ENCODE measurements at places on chromosomes 12 and 14. TPM values are rescaled to one million over a fixed set of nuclear protein-coding genes. Genes with fewer than 3 reads are reported as not detected.

- no peaks in the 10 kb centered on the region for H3K27me3 ChIP-seq
- no peaks in the 10 kb centered on the region for H3K36me3 ChIP-seq
- no peak overlapping the region for H3K27ac ChIP-seq
- DNase-seq, result no peak
- no peaks in the 10 kb centered on the region for H3K4me1 ChIP-seq
These were observed 28.3 kb downstream of the PHLDA1 start for GRCh38 chr12:76003355-76003638.

DNA sequence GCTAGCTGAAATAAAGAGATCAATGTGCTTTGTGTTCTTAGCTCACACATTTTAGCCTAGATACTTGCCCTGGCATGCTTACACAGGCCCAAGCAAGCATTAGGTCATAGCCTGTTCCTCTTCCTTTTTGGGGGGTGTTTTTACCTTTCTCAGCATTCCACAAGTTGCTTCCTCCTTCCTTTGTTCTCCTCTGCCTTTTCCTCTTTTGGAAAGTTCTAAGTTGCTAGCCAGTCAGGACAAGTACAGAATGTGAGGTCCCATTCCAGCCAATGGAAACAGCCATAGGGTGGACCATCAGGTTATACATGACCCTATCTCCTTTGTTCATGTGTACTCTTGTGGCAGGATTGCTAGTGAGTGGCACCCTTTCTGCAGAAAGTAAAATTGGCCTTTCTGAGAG lies 154.9 kb downstream of the RASSF9 start:
- H3K27me3 ChIP-seq, result no peaks in the 10 kb centered on the region
- H3K4me3 ChIP-seq, result no peak overlapping the region
- DNase-seq, result no peak
- no peak overlapping the region for H3K27ac ChIP-seq

DNA sequence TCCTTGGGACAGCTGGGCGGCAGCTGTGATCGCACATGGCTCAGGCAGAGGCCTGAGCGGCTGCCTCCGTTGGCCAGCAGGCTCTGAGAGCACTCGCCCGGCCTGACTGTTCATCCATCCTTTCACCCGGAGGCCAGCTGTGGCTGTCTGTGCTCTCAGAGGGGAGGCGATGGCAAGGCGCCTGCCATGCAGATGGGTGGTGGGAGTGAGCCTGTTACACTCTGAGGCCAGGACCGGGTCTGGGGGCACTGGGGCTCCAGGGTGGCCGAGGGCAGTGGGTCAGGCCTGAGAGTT lies 292.3 kb downstream of the TMEM121 start:
- no peaks in the 10 kb centered on the region for H3K4me1 ChIP-seq
- no peak for DNase-seq
- no peaks in the 10 kb centered on the region for H3K36me3 ChIP-seq
- no peak overlapping the region for H3K27ac ChIP-seq

DNA sequence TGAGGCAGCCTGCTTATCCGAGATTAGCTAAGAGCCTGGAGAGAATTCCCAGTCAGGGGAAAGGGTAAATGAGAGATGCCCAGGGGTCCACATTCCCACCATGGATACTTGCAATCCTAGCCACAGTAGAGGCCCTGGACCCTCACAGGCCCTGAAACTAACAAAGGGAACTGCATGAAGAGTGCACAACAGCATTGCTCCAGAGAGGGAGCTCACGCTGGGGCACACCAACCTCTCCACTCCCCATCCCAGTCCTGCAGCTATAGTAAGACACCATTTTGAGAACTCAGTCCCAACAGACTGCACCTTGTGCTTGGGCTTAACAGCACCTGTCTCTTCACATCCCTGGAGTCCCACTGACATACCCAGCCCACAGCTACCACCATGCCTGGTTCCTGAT lies 30.5 kb downstream of the CEP83 start:
- no peak overlapping the region for H3K4me3 ChIP-seq
- no peak overlapping the region for H3K27ac ChIP-seq
- H3K36me3 ChIP-seq, result no peaks in the 10 kb centered on the region
- peaks cover 28% of the 10 kb centered on the region for H3K4me1 ChIP-seq
- no peaks in the 10 kb centered on the region for H3K27me3 ChIP-seq

DNA sequence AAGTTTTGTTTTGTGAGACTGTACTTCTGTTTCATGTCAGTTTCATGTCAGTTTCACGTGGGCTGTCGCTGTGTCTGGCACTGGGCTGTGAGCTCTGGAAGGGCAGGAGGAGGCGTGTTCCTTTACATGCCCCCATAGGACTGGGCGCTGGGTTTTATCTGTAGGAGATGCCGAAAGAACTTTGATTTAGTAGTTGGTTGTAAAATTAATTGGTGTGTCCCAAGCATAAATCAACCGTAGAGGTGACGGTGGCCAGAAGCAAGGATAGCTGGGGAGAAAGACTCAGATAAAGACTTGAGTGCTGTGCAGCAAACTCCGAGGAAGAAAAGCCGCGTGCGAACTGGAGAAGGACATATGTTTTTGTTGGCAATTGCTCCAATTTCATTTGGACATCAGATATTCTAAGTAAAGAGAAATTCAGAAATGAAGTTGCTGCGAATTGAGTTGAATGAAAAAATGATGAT lies 182.5 kb downstream of the VRK1 start:
- no peak overlapping the region for H3K4me3 ChIP-seq
- H3K27me3 ChIP-seq, result no peaks in the 10 kb centered on the region
- H3K27ac ChIP-seq, result no peak overlapping the region
- no peaks in the 10 kb centered on the region for H3K4me1 ChIP-seq
- no peak for DNase-seq
- no peaks in the 10 kb centered on the region for H3K36me3 ChIP-seq

DNA sequence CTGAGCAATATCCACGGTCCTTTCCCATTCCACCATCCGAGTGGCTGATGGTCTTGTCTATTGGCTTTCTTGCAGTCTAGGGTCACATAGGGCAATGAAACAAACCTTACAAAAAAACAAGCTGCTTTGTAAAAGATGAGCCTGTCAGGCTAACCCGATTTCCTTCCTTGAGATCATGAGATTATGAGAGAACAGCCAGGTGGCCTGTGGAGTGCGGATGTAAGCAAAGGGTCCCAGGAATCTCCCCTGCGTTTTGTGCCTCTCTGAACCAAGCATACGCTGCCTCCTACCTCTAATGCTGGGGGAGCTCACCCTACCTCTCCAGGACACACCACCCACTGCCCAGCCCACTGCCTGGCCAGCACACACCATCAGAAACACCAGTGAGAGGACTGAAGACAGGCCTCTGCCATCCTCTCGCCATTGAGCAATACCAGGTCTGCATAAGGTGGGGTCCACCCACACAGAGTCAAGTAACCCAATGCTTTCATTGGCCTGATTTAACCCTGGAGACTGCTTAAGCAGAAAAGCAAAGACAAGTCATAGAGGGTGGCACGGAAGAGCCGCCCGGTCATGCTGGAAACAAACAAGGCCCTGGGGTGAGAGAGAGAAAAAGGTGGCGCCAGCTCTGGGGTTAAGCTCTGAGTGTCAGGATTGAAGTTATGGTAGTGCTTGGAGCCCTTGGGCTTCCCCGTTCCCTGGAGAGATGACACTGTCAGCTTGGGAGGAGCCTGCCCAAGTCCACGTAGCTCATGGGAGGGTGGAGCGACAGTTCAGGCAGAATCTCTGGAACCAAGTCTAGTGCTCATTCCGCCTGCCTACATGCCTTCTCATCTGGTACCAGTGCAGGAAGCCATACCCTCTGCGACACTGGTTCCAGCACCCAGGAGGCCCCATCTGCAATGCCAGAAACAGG lies 46.6 kb downstream of the CALM1 start:
- DNase-seq, result no peak
- no peak overlapping the region for H3K4me3 ChIP-seq
- H3K36me3 ChIP-seq, result no peaks in the 10 kb centered on the region

- no peaks in the 10 kb centered on the region for H3K4me1 ChIP-seq
- no peaks in the 10 kb centered on the region for H3K36me3 ChIP-seq
- H3K27me3 ChIP-seq, result no peaks in the 10 kb centered on the region
- H3K27ac ChIP-seq, result no peak overlapping the region
These were observed 26.8 kb downstream of the FLVCR2 start for GRCh38 chr14:75604979-75605851.

DNA sequence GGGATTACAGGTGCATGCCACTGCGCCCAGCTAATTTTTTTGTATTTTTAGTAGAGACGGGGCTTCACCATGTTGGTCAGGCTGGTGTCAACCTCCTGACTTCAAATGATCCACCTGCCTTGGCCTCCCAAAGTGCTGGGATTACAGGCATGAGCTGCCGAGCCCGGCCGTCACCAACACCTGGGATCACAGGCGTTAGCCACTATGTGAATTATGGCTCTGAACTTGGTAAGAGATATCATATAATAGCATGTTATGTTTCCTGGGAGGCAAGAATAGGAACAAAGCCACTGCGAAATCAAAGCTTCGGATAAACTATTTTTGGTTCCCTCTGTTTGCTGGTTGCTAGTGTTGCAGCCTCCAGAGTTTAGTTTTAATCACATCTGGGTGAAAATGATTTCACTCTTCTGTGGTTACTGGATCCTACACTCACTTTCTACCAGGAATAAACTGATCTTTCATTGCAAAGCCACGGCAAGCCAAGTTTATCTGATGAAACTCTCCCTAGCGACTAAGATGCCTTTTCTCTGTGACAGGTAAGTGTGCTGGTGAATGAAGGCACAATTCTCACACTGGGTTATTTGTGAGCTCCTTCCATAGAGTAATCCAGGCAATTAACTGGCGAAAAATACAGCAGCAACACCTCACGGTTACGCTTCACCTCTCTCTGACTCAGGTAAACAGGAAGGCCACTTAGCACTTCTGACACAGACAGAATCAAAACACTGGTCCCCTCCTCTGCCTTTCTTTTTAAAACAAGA lies 16.7 kb downstream of the SNRNP35 start:
- H3K36me3 ChIP-seq, result no peaks in the 10 kb centered on the region
- DNase-seq, result no peak
- no peak overlapping the region for H3K4me3 ChIP-seq
- H3K4me1 ChIP-seq, result no peaks in the 10 kb centered on the region
- no peak overlapping the region for H3K27ac ChIP-seq

DNA sequence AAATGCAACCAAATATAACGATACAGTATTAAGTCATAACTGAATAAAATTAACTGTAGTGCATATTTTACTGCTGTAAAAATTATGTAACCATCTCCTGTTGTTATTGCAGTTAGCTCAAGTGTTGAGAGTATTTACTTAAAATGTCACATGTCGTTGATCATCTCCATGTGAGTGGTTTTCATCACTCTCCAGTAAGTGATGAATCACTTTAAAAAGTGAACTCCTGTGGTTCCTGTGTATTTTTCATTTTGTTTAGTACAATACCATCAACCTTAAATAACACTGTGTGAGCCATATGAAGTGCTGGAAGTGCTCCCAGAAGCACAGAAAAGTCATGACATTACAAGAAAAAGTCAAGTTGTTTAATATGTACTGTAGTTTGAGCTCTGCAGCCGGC lies 104.7 kb upstream of the SLCO1B1 start:
- no peaks in the 10 kb centered on the region for H3K27me3 ChIP-seq
- no peak overlapping the region for H3K4me3 ChIP-seq
- H3K36me3 ChIP-seq, result no peaks in the 10 kb centered on the region

GRCh38 chr12:64894827-64895475 lies 70.5 kb downstream of the TBC1D30 start:
- no peak overlapping the region for H3K27ac ChIP-seq
- no peaks in the 10 kb centered on the region for H3K27me3 ChIP-seq
- H3K4me1 ChIP-seq, result no peaks in the 10 kb centered on the region
- no peak for DNase-seq
- H3K4me3 ChIP-seq, result no peak overlapping the region

GRCh38 chr12:52969828-52970569 lies 21.1 kb downstream of the KRT18 start:
- H3K4me1 ChIP-seq, result peaks cover 13% of the 10 kb centered on the region
- no peak overlapping the region for H3K4me3 ChIP-seq
- peak; percentile 81 for DNase-seq
- no peaks in the 10 kb centered on the region for H3K36me3 ChIP-seq

DNA sequence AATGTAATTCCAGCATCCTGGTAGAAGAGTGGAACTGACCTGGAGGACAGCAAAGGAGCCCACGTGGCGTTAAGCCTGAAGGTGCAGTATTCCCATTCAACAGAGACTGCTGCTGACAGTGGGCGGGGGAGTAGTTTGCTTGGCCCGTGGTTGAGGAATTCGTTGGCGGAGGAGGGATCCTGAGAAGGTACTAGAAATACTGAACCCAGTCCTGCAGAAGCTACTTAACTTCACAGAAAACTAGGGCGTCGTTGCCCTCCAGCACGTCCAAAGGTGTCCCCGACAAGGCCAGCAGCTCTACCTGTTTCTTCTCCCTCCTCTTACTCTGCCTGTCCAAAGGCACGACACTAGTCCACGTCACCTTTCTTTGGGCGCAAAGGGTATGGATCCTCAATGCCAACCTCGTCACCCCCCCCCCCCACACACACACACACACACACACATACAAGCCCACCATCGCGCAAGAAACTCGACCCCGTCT lies 303 bp downstream of the PUS7L start:
- peak overlapping the region; percentile 65 for H3K4me3 ChIP-seq
- no peak overlapping the region for H3K27ac ChIP-seq
- H3K4me1 ChIP-seq, result peaks cover 30% of the 10 kb centered on the region
- no peaks in the 10 kb centered on the region for H3K27me3 ChIP-seq
- no peaks in the 10 kb centered on the region for H3K36me3 ChIP-seq

DNA sequence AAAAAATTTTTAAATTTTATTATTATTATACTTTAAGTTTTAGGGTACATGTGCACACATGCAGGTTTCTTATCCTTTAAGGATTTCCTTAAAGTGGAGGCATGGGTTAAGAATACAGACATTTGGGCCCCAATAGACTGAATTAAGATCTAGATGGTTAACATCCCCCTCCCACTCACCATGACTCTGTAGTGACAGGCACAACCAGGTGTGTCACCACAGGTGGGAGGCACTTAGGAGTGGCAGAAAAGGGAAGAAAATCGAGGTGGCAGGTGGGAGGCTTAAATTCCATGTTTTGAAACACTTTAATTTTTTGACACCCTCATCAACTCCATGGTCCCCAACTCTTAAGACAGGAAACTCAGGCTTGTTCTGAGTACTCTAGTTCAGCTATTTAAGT lies 37.6 kb upstream of the GRIP1 start:
- H3K36me3 ChIP-seq, result no peaks in the 10 kb centered on the region
- no peaks in the 10 kb centered on the region for H3K27me3 ChIP-seq
- no peak overlapping the region for H3K4me3 ChIP-seq
- no peak for DNase-seq

The CLEC4D gene
- not detected for total RNA-seq

The PLEKHH1 gene
- 24.6 TPM for total RNA-seq

The ARHGAP5 gene
- total RNA-seq, result 55.9 TPM

The LTBR gene
- 52.5 TPM for total RNA-seq

The CLEC7A gene
- 1.2 TPM for total RNA-seq

The LHX5 gene
- total RNA-seq, result not detected

The HOXC10 gene
- not detected for total RNA-seq

The OR4E2 gene
- total RNA-seq, result not detected

Measured in pancreas (tissue), 10 donors.